ENCODE measurements at places on chromosomes 1 and 21.

GRCh38 chr1:192846950-192847349 is 38.1 kb downstream of the RGS2 start:
- DNase-seq, result no peak

DNA sequence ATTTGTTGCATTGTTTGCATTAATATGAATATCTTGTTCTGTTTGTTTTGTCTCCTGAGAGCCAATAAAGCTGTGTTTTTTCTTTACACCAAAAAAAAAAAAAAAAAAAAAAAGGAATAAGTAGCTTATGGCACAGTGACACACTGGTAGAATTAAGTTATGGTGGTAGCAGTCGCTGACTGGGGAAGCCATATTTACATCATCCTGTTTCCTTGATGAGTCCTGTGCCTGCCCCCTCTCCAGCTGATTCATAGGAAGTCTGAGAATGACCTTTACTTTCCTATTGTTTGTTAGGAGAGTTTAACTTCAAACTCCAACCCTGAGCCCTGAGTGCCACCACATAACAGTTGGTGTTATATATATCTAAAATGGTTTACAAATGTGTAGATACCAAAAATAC is 62.2 kb downstream of the OBSCN start:
- DNase-seq, result peak; percentile 31

DNA sequence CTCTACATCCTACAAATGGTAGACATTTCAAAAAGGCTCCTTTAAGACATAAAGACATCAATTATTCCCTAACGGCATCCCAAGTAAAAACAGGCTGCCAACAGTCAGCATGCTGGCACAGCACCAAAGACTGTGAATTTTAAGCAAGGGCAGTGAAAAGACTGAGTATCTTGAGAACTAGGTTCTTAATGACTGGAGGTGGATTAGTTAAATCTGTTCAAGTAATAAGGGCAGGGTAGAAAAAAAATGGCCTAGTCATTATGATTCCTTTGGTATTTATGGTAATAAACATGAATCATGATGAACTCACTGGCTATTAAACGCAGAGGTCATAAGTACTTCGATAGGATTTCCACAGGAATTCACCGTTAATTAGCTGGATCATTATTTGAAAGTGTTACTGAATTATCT is 75.2 kb downstream of the KIFAP3 start:
- DNase-seq, result peak; percentile 58

- DNase-seq, result no peak
These were observed 30.5 kb downstream of the TNFSF18 start for GRCh38 chr1:173020138-173020750.

DNA sequence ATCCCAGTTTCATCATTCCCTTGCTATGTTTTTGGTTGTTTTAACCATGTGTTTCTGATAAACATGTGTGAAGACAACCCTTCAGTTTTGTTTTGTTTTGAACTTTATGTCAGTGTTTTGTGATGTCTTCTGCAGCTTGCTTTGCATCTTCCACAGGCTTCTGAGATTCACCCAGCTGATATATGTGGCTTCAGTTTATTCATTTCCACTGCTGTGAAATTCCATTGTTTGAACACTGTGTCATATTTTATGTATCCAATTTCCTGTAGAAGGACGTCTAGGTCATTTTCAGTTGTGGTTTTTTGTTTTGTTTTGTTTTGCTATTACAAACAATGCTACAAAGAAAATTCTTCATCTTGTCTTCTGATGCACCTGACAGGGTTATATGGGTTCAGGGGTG is 27.2 kb upstream of the SLC26A9 start:
- no peak for DNase-seq

- peak; percentile 88 for DNase-seq
These were observed 111.3 kb downstream of the TGFBR3 start for GRCh38 chr1:91774520-91775203.

DNA sequence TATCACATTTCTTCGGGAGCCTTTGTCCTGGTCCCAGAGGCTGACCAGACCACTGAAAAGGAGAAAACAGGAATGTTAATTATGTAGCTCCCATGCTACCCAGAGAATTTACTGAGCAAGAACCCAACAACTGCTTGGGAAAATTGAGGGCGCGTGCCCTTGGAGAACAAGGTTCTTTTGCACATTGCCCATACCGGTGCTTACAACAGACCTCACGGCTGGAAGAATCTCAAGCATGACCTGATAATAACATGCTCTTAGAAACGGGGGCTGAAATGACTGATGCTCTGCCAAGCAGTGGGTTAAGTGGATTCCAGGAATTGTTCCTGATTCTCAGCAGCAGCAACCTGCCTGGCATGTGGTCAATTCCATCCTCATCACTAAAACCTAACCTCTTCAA is 49.3 kb upstream of the AJAP1 start:
- DNase-seq, result no peak

DNA sequence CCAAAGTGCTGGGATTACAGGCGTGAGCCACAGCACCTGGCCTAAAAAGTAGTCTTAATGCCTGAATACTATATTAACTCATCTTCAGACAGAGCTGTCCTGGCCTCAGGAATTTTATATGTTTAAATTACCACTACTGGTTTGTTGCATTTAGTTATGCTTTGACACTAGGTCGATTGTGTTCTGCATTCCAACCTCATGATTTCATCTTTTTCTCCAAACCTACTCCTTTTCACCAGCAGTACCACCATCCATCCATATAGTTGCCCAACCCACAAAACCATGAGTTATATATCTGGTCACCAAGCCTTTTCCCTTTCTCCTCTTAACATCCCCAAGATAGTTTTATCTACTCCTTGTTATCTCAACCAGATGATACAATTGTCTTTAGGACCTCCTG is 22.6 kb downstream of the FMO5 start:
- peak; percentile 3 for DNase-seq

DNA sequence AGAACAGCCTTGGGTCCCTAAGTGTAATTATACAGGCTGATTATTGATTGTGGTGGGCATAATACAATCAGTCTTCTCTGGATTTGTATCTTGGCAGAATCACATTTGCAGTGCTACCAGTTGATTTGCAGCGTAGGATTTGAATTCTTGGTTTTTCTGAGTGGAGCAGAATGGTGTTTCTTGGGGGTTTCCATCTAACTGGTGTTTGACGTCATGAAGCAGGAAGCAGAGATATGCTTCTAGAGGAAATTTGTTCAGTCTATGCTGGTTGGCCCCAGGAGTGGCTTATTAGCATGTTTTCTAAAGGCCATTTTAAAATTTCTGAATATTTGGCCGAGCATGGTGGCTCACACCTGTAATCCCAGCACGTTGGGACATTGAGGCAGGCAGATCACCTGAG is 3.4 kb downstream of the CTTNBP2NL start:
- DNase-seq, result no peak

GRCh38 chr1:181347495-181348390 is 135.6 kb upstream of the CACNA1E start:
- DNase-seq, result no peak

DNA sequence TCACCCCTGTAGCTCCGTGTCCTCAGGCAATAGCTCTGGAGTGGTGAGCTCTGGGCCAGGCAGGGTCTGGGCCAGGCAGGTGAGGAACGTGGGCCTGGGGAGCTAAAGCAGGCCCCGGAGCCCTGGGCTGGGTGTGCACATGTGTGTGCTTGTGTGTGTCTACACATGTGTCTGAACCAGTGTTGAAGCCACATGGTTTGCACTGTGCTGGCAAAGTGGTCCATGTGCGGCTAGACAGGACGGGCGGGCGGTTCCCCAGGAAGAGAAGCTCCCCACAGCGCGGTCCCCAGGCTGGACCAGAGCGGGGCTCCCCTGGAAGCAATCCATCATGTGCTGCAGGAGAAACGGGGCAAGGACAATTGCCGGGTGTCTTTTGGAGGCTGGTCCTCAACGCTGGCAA is 84.2 kb downstream of the PRDM16 start:
- DNase-seq, result no peak

DNA sequence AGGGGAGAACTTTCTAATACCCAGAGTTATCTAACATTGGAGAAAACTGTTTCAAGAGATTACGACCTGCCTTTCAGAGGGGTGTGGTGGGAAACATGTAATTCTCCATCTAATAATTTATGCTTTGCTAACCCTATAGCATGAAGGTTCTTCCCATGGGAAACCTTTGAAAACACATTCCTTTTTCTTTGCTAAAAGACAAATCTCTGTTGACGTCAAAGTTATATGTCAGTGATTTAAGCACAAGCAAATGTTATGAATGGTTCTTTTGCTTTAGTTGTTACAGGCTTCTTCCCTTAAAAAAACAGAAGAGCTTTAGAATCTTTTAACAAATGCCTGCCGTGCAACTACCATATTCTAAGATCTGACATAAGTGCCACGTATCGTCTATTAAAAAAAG is 19.2 kb downstream of the FMO2 start:
- peak; percentile 22 for DNase-seq

- no peak for DNase-seq
These were observed 8.1 kb upstream of the LEFTY1 start for GRCh38 chr1:225896937-225897549.

DNA sequence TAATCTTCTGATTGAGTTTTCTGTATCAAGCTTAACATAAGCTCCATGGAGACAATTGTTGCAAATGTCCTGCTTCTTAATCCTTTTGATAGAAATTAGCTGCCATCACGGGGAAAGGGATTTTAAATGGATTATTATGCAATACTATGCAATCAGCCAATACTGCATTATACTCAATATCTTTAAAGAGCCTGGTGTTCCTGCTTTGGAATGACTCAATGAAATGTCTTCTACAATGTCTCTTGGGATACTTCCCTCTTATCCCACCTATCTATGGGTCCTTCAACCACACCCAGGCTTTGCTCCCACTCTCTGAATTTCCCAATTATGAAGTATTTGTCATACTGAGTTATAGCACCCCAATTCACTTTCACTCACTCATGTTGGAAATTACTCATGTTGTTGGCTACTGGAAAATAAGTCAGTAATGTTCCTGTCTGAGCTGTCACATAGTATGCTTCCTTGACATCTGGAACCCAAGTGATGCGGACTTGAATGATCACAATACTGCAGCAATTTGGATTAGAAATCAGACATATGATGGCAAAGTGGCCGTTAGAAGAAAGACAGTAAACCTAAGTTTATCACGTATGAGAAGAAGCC is 85.0 kb downstream of the TPR start:
- no peak for DNase-seq

DNA sequence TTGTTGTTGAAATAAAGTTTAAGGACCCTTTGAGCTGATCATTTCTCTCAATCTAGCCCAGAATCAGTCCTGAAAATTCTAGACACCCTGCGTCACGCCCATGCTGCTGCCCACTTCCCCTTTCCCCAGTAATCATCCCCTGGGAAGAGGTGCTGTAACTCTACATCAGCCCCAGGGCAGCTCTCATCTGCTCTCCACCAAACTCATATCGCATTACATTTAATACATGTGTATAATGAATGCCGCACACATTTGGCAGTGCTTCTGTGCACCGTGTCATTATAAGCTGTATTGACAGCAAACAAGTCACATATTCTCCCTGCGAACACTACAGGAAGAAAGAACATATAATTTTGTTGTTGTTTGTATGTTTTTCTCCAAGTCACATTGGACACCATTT is 539.7 kb upstream of the DAB1 start:
- no peak for DNase-seq

DNA sequence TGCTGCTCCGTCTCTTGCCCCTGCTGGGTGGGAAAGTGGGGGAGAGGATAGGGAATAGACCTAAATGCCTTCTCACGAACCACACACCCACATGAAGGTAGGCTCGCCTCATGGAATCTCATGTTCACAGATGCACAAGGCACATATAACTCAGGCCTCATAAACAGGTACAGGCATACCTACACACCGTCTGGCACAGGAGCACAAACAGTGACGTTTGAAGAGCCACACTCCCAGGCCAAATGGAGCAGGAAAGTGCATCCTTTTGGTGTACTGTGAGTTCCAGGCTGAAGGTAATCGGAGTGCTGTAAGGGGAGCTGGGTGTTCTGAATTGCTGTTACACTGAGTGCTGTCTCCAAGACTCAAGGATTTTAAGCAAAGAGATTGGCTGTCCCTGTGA is 13.1 kb downstream of the UTP11 start:
- DNase-seq, result no peak

DNA sequence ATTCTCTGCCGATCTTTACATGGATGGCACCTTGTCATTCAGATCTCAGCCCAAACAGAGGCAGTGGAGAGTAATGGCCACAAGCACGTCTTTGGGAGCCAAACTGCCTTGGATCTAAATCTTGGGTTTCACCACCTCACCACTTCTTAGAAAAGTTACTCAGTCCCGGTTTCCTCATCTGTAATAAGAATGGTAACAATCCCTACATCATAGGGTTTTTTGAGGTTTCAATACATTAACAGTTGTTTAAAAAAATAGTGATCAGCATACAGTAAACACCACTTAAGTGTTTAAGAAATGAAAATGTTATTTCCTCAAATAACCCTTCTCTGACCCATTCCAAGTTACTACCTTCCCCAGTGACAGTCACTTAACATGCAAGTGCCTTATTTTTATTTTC is 38.5 kb upstream of the KCNA3 start:
- DNase-seq, result no peak

GRCh38 chr1:30232288-30232899 is 491.0 kb downstream of the MATN1 start:
- DNase-seq, result no peak

GRCh38 chr1:47554901-47555300 is 117.1 kb downstream of the FOXD2 start:
- DNase-seq, result peak; percentile 16

- no peak for DNase-seq
These were observed 120.3 kb downstream of the PTPRU start for GRCh38 chr1:29356663-29357062.

GRCh38 chr1:200901350-200901749 is 6.7 kb downstream of the INAVA start:
- DNase-seq, result no peak

DNA sequence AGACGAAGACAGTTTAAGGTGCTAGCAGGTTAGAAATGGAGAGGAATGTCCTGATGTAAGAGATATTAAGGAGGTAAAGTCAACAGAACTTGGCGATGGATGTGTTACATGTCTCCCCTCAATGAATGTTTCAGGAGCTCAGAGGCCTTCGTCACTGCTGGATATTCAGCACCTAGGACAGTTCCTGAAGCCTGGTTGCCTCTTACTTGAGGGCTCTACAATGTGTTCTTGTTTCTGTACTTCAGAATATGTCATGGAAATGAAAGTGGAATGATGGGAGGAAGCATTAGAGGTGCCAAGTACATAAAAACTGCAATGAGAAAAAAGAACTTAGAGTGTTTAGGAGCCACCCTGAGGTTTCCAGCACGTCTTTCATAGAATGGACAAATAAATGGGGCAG is 17.7 kb downstream of the TNR start:
- peak; percentile 39 for DNase-seq

GRCh38 chr1:89780721-89781120 is 40.1 kb upstream of the LRRC8D start:
- peak; percentile 55 for DNase-seq

Measured in fibroblast of skin of back (primary cell).